ENCODE measurements at places on chromosomes 6 and 20. TPM values are rescaled to one million over a fixed set of nuclear protein-coding genes. Genes with fewer than 3 reads are reported as not detected.

The BCAS1 gene
- polyA plus RNA-seq: 5.9 TPM

The ID4 gene
- 134 TPM for polyA plus RNA-seq

The POM121L2 gene
- not detected for polyA plus RNA-seq

The LYRM4 gene
- polyA plus RNA-seq: 45.7 TPM

The BMP7 gene
- polyA plus RNA-seq: 69.9 TPM
